ENCODE measurements at places on chromosomes 4 and X.
A peak's percentile ranks its signal among the peaks of the same experiment; 100 is the strongest.

DNA sequence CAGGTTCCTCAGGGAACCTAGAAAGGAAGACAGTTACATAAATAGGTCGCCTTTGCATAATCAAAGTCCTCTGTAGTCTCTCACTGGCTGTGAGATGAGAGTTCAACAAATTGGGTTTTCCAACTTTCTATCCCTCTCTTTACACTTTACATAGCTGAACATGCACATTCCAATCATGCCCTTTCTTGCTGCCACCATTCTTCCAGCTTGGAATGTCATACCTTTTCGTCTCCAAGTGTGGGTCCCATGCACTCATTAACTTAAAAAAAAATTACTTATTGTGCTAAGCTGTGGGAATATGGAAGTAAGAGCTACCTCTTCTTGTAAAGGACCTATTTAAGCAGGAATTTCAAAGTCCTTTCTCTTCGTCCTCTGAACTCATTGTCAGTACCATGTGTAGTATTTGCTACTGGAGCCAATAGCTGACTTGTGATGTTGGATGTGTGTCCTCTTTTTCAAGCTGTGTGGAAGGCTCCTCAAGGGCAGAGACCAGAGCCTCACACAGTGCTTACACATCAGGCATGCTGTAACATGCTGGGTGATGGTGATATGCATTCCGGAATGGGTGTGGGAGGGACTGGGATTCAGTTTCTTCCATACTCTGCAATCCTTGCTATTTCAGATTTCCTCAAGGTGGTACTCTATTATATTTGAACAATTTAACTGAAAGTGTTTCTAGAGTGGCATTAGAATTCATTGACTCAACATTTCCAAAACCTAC, 7.1 kb downstream of the ENOPH1 start:
- DNase-seq, result peak; percentile 78

DNA sequence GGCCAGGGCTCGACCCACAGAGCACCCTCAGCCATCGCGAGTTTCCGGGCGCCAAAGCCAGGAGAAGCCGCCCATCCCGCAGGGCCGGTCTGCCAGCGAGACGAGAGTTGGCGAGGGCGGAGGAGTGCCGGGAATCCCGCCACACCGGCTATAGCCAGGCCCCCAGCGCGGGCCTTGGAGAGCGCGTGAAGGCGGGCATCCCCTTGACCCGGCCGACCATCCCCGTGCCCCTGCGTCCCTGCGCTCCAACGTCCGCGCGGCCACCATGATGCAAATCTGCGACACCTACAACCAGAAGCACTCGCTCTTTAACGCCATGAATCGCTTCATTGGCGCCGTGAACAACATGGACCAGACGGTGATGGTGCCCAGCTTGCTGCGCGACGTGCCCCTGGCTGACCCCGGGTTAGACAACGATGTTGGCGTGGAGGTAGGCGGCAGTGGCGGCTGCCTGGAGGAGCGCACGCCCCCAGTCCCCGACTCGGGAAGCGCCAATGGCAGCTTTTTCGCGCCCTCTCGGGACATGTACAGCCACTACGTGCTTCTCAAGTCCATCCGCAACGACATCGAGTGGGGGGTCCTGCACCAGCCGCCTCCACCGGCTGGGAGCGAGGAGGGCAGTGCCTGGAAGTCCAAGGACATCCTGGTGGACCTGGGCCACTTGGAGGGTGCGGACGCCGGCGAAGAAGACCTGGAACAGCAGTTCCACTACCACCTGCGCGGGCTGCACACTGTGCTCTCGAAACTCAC, 3.6 kb downstream of the MID1IP1 start:
- DNase-seq, result no peak

GRCh38 chrX:103999234-103999633, 14.3 kb downstream of the H2BW1 start:
- no peak for DNase-seq

DNA sequence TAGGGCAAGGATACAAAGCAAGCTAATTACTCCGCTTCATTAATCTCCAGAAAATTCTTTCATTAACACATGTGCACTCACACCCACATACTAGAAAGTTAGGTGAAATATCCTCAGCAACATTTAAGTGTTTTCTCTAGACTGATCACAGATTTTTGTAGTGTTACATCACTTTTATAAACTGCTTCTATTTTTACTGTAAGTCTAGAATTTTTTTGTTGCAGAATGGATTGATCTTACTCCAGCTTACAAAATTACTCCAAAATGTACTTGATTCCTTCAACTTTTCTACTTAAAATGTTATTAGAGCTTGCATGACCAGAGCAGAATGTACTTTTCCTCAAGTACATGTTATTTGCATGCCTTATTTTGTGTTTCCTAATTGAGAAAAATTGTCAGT, 2325.2 kb downstream of the PCDH7 start:
- DNase-seq, result no peak

DNA sequence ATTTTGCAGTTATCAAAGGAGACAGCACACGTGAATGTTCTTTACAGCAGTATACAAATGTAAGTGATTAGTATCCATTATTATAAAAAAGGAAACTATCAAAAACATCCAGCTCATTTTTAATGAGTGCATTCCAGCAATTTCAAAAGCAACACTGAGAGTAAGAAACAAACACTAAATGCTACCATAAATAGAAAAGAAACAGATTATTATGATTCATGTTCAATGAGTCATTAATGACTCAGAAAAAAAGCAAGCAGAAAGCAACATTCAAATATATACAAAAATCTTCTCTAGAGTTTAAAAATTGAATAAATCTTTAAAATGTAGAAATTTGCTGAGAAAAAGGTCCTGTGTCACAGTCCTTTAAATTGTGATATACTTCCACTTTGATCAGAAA, 346.5 kb upstream of the FMR1 start:
- DNase-seq, result no peak

DNA sequence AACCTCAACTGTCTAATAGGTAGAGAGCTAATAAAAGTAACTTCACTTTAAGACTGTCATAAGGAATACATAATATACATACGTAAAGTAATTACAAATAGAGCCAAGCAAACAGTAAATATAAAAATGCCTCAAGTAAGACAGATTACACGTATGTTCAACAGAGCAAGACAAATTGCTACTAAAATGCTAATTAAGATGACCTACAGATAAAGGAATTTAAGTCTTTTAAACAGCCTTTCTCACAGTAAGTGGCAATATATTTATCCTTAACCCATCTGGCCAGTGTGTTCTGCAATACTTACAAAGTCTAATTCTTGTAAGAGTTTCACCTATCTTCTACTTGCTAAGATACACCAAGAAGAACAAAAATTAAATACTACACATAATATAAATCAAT, 12.7 kb downstream of the G3BP2 start:
- DNase-seq, result no peak

GRCh38 chrX:122269243-122269781, 914.8 kb upstream of the GRIA3 start:
- DNase-seq, result no peak

DNA sequence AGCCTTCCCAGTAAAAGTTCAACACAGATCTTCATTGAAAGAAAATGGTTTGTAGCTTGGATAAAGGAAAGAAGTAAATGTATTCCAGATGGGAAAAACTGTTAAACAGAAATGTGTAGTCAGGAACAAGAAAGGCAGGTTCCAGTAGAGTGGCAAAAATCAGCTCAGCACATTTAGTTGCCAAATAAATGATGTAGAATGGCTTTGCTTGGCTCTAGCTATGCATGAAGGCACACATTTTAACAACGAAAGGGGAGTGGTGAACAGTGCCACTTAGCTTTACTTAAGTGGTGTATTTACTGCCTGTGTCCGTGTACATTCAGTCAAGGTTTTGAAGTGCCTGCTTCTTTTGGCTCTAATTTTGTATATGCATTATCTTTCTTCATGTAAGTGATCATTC, 644.5 kb upstream of the ATOH1 start:
- DNase-seq, result no peak

DNA sequence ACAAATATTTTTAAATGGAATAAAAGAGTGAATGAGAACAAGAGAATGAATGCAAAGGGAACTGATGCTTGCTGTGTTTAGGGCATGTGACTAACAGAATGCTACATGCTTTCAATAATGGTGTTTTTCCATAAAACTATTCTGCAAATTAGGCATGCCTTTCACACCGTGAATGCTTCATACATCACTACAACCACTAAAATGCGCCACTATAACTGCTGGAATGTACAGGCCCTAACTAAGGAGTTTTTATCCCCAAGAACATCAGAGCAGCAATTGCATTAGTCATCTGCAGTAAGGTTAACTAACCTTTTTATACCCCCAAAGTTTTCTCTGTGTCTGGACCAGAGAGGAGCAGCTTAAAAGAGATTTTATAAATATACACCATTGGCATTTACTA, 190.4 kb downstream of the ARAP2 start:
- DNase-seq, result no peak

- peak; percentile 76 for DNase-seq
These were observed 63.3 kb downstream of the MEPE start for GRCh38 chr4:87895964-87896621.

DNA sequence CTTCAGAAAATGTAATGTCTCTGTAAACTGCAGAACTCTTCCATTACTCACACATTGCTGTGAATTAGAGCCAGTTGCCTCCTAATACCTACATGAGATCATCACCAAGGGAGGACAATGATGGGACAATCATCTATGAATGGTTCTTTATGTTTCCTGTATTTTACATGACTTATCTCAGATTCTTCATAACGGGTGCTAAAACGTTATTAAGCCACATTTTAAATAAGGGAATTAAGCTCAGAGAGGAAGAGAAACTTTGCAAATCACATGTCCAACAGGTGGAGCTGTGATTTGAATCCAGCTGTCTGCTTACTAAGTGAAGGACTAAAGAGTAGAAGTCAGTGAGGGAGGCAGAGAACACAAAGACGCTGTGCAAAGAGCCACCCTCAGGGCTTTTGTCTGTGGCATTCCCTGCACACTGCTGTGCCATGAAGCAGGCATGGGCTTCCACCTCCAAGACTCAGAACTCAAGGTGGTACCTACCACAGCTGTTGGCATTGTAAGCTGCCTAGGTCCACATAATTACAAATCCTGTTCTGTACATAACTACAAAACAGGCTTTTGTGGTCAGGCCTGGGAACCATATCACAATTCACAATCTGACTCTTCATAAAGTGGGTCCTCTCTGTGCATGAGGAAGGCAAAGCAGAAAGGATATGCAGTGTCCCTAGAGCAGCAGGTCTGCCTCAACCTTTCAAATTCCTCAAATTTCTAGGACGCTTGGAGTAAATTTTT, 12.8 kb downstream of the TBC1D9 start:
- no peak for DNase-seq

DNA sequence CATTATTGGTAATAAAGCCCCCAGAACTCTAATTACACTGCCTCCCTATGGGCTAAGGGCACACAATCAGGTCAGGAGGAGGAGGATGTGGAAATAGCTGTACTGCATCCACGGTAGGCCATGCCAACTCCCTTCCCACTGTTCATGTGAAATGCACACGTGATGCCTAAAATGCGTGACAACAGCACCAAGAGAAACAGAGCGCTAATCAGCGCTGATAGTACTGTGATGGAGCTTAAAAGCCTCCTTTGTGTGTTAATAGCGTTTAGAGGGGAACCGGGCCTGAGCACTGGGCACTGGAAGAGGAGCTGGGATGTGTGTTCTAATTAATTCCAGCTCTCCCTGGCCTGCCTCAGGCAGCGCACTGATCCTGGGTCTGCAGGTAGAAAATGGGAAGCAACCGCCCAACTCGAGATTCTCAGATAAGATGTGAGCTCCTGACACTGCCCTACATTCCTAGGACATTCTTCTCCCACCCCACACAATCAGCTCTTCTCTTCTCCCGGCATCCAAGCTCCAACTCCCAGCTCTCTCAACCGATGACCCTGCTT, 12.9 kb downstream of the DCTD start:
- no peak for DNase-seq

DNA sequence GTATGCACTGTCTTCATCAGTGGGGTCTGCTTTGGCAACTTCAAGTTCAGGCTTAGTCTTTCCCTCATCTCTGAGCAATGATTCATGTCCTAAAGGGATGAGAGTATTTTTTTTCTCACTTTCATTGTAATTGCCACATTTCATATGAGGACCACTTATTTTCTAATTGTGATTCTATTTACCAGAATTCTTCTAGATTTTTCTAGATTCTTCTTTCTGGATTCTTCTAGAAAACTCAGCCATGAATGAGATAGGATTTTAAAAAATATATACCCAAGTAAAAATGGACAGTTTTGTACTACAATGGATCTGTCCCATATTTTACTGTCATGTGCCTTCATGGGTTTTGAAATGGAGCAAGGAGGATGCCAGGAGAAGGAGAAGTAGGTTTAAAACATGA, 78.4 kb downstream of the TSPAN7 start:
- DNase-seq, result no peak

GRCh38 chr4:118277243-118277642, 75.6 kb downstream of the PRSS12 start:
- DNase-seq, result no peak

DNA sequence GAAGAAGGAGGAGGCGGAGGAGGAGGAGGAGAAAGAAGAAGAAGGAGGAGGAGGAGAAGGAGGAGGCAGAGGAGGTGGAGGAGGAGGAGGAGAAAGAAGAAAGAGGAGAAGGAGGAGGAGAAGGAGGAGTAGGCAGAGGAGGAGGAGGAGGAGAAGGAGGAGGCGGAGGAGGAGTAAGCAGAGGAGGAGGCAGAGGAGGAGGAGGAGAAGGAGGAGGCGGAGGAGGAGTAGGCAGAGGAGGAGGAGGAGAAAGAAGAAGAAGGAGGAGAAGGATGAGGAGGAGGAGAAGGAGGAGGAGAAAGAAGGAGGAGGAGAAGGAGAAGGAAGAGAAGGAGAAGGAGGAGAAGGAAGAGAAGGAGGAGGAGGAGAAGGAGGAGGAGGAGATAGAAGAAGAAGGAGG, 19.9 kb downstream of the MRFAP1 start:
- DNase-seq, result no peak
